Calu3 (cell line): ENCODE measurements at places on chromosomes 2 and 18. TPM values are rescaled to one million over a fixed set of nuclear protein-coding genes. Genes with fewer than 3 reads are reported as not detected.

DNA sequence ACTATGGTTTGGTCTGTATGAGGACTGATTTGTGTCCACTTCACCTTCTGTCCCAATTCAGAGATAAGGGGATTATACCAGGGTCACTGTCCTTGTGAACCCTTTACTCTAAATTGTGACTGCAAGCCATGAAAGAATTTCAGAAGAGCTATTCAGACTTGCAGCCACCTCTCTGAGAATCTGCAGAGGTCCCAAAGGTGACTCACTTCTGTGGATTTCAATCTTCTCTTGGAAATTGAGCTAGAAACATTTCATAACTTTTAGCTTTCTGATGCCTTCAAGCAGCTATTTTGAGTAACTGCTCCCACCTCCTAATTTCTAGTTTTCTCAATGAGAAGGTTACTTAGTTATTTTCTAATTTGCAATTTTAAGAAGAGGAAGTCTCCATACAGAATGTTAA, 1242.4 kb upstream of the ACVR2A start:
- DNase-seq, result no peak

DNA sequence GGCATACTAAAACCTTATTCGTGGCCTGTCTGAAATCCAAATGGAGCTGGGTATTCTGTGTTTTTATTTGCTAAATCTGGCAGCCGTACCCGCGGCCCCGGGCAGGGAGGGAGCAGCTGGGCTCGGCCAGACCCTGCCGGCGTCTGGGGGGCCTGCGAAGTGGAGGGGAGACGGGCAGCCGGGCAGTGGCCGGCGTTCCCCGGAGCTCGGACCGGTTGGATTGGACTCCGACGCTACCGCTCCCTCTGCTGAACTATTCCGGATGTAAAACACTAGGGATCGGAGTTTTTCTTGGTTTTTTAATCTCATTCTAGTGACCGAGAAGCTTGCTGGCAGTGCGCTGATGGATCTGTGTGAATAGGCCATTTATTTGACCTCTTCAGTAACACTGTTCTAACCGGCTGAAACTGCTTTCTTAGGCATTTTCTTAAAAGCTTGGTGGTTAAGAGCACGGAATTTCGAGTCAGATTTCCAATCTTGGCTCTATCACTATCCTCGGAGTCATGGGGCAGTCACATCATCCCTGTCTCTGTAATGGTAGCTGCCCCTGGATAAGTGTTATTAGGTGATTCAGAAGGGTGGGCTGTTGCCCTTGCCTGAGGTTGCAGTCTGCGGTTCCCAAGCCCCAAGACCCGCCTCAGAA, 694 bp downstream of the UNC50 start:
- DNase-seq, result peak; percentile 10

- DNase-seq, result no peak
Measured at GRCh38 chr2:158599609-158600008, 142.9 kb downstream of the PKP4 start.

GRCh38 chr18:37293359-37293758, 272.2 kb downstream of the CELF4 start:
- no peak for DNase-seq

DNA sequence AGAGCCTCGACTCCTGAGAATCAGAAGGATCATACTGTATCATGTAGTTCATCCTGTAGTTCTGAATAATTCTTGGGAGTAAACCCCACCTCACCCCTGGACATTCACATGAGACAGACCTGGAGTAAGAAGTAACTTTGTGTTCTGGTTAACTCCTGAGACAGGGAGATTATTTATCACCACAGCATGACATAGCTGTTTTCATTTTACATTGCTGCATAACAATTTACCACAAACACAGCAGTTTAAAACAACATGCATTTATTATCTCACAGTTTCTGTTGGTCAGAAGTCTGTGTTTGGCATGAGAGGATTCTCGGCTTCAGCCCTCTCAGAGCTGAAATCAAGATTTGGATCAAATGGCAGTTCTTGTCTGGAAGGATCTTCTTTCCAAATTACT, 855.8 kb upstream of the FANCL start:
- no peak for DNase-seq

GRCh38 chr2:19536136-19536535, 177.7 kb upstream of the OSR1 start:
- no peak for DNase-seq

GRCh38 chr2:159769147-159769546, 28.9 kb downstream of the CD302 start:
- no peak for DNase-seq

- no peak for DNase-seq
Measured at GRCh38 chr2:188893972-188894371, 80.2 kb upstream of the COL3A1 start.

DNA sequence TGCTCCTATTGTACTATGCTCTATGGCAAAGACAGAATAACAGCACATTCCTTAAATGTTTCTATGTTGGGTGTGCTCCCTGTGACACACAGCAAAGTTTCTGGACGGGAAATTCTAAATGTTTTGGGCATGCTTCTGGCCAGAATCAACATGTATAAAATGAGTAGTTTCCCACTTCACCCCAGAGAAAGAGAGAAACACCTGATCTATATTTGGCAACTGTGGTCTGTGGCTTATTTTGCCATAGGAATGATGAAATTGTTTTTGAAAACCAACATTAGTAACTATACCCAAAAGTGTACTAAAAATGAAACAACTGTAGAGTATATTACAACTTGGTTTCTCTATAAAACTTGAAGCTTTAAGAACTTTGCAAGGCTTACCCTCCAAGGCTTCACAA, 89.1 kb downstream of the RAD51AP2 start:
- no peak for DNase-seq

DNA sequence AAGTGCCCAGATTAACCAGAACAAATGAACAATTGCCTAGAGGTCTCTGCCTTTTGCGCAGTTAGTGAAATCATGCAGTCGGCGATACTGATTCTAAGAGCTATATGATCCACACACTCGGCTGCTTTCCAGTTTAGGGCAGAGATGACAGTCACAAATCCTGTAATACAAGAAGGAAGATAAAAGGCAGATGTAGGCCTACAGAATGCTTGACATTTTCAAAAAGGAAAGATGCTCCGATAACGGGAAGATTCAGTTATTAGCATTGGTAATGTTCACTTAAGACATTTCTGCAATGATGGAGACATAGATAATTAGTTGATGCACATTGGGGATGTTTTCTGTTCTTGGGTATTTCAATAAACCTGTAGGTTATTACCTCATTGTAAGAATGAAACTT, 19.5 kb downstream of the NYAP2 start:
- DNase-seq, result no peak

GRCh38 chr2:239209783-239210182, 191.0 kb downstream of the HDAC4 start:
- DNase-seq, result no peak

DNA sequence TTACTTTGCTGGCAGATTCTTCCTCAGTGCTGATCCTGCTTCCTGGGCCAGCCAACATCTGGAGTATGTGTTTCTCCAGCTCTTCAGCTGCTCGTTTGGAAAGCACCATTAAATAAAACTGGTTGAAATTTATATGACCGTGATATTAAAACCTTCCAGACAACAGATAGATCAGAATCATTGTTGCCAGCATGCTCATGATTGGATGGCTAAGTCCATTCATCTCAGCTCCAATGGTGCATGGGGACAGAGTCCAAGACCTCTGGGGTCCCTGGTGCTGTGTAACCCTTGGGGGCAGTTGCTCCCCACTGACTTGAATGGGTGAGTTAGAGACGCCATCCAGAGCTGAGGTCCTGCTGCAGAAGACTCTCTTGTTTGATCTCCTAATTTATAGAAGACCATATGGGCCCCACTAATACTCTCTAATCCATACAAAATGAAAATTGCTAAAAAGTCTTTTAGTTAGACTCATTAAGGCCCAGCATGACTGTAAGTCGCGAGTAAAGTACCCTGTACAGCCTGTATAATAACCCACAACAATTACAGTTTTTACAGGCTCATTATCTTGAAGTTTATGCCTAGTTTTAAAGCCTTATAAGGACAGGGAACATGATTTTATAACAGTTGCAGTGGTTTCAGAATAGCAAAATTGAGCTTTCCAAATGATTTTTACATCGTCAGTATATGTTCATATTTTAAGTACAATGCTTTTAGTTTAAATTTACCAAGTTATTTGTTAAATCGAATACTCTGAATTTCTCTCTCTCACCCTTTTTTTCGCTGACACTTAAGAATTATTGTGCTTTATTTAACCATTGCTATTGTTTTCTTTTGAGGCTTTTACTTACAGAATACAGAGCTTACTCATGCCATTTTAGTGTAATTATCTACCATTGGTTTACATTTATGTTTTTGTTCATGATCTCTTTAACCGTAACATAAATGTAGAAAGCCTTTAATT, 60.0 kb downstream of the CABLES1 start:
- no peak for DNase-seq

DNA sequence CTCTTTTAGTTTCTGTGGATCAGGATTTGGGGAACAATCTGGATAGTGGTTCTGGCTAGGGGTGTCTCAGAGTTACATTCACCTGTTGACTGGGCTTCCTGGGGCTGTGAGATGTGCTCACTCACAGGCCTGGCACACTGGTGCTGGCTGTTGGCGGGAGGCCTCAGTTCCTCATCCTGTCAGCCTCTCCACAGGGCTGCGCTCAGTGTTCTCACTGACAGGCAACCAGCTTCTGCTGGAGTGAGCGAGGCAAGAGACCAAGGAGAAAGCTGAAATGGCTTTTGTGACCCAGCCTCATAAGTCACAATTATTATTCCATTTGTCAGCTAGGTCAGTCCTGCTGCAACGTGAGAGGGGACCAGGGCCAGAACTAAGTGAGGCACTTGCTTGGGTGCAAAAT, 180.6 kb upstream of the GLI2 start:
- no peak for DNase-seq

GRCh38 chr2:241767464-241768250, 9.0 kb upstream of the GAL3ST2 start:
- DNase-seq, result no peak

GRCh38 chr2:224813578-224813977, 97.4 kb upstream of the CCDC195 start:
- DNase-seq, result no peak

- DNase-seq, result no peak
Measured at GRCh38 chr2:39468579-39469451, 31.7 kb upstream of the MAP4K3 start.

DNA sequence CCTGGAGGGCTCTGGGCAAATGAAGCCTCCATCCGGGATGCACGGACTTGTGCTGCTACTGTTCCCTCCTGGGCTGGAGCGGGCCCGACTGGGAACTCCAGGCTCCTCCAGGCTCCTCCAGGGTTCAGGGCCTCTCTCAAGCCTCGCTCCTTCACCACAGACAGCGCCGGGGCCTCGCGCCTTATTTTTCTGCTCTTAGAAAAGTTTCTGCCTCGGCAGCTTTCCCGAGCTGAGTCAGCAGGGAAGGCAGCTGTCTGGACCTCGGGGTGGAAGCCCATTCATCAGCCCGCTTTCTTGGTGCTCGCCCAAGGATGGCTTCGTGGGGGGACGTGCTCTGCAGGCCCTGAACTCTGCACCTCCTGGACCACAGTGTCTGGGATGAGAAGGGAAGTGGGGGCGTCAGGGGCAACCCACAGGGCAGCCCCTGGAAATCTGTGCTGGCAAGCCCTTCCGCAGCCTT, 12.9 kb upstream of the TEX51 start:
- DNase-seq, result no peak

DNA sequence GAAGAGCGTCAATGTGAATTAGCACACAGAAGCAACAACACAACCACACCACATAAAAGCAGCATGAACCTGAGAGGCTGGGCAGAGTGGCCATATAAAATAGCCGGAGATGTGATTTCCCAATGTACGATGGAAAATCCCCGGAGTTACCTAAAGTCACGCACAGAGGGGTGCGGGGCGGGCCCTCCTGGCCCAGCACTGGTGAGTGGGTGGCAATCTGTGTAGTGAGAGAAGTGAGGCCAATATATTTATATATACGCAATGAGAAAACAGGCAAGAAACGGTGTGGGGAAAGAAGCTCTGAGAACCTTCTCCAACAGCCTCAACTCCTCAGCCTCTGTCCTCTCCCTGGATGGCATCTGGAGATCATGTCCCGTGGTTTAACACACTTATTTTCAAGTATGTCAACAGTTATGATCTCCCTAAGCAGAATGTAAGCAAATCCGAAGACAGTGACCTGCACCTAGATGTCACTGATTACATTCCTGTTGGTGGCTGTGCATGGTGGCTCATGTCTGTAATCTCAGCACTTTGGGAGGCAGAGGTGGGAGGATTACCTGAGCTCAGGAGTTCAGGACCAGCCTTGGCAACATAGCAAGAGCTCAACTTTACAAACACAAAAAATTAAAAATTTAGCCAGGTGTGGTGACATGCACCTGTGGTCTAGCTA, 41.6 kb downstream of the CRACDL start:
- DNase-seq, result no peak

- no peak for DNase-seq
Measured at GRCh38 chr2:181992776-181993175, 7.1 kb downstream of the PPP1R1C start.

DNA sequence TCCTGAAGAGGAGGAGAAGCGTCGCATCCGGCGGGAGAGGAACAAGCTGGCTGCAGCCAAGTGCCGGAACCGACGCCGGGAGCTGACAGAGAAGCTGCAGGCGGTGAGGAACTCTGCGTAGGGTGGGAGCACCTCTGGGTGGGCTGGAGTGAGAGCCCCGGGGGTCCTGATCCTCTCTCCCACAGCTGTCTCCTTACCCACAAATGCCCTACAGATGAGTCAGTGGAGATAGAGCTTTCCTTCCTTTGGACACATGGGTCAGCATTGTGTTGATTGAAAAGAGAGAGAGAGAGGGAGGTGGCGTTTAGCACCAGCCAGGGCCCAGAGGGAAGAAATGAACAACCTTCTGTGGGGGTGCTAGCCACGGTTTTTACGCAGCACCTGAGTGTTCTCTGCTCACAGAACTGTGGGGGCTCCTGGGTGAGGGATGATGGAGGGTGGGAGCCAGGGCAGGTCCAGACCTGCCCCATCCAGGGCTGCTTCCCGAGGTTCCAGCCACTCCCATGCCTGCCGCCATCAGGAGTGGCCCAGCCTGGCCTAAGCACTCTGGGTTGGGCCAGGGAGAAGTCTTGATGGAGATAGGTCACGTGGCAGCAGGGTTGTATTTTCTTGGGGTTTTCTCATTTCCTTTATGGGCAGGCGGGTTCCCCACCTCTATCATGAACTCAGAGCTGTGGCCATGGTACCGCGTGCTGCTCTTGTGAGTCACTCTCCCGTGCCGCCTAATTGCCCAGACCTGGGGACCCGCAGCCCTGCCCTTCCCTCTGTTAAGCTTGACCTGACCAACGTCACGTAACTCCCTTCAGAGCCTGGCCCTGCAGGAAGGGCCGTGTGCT, 16.3 kb downstream of the FOSL2 start:
- peak; percentile 86 for DNase-seq

GRCh38 chr2:11203480-11203879, 48.2 kb downstream of the SLC66A3 start:
- no peak for DNase-seq

GRCh38 chr2:10323535-10323934, 20.8 kb downstream of the HPCAL1 start:
- no peak for DNase-seq

The C2orf15 gene
- total RNA-seq, result 6.9 and 7.7 TPM in 2 replicates

The SLC39A6 gene
- 54.4 and 62.9 TPM in 2 replicates for total RNA-seq

The DPYSL5 gene
- total RNA-seq, result 0.32 TPM in 1 of 2 replicates, not detected in the other

The LRRC30 gene
- total RNA-seq, result not detected in 2 replicates

The GPR45 gene
- not detected in 2 replicates for total RNA-seq

The C2orf74 gene
- total RNA-seq, result 17.1 and 17.4 TPM in 2 replicates

The C2orf80 gene
- total RNA-seq, result not detected in 2 replicates

The TBR1 gene
- total RNA-seq, result 0.07 and 0.34 TPM in 2 replicates

The FKBP1B gene
- 5.9 and 8.2 TPM in 2 replicates for total RNA-seq
